ENCODE measurements at places on chromosomes 3 and 15.

GRCh38 chr3:4693620-4694019 lies 200.5 kb downstream of the ITPR1 start:
- DNase-seq: no peak

GRCh38 chr15:37086521-37086920 lies 13.8 kb downstream of the MEIS2 start:
- no peak for DNase-seq

GRCh38 chr3:119669906-119670570 lies 7.2 kb downstream of the COX17 start:
- DNase-seq: no peak

- peak; percentile 92 for DNase-seq
These were observed 28.4 kb downstream of the CRTC3 start for GRCh38 chr15:90558171-90558573.

DNA sequence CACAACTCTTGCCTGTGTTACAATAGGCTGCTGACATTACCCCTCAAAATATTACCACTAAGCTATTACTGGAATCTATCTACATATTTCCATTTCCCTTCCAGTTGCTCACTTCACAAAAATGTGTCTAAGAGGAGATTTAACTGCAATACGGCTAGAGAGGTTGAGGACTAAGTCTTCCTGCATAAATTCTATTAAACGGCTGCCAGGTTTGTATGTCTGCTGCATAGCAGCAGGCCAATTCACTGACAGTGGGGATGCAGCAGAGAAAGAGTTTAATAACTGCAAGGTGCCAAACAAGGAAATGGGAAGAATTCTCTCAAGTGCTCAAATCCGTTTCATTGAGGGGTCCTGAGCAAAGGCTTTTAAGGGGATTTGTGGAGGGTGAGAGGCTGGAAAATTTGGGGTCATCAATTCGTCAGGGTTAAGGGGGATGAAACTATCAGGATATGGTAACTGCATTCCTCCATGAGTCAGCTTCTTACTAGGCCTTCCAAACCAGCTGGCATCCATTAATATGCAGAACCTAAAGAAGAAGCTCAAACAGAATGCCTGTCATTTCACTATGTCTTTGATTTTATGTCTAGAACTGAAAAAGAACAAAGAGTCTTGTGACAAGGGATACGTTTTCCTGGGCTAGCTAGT lies 675.6 kb downstream of the TBL1XR1 start:
- no peak for DNase-seq

DNA sequence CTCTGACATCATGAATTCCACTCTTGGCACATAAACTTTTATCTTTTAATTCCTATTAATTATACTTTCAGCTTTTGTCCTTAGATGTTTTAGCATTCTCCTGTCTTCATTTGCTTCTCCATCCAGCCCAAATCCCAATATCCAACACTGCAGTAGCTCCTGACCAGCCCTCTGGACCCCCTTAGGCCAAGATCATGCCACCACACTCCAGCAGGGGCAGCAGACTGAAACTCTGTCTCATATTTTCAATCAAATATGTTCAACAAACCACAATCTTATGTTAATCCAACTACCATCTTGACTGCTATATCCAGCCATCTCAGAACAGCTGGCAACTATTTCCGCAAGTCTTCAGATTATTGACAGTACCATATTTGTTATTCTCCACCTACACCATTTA lies 315.8 kb upstream of the ROBO2 start:
- DNase-seq: no peak

- no peak for DNase-seq
These were observed 199.5 kb upstream of the TBL1XR1 start for GRCh38 chr3:177396733-177397132.

- DNase-seq: no peak
These were observed 45.2 kb downstream of the GASK1A start for GRCh38 chr3:43024181-43024885.

GRCh38 chr3:94413336-94414108 lies 350.7 kb downstream of the NSUN3 start:
- no peak for DNase-seq

- peak; percentile 82 for DNase-seq
These were observed 18.0 kb upstream of the RYR3 start for GRCh38 chr15:33292717-33293307.

DNA sequence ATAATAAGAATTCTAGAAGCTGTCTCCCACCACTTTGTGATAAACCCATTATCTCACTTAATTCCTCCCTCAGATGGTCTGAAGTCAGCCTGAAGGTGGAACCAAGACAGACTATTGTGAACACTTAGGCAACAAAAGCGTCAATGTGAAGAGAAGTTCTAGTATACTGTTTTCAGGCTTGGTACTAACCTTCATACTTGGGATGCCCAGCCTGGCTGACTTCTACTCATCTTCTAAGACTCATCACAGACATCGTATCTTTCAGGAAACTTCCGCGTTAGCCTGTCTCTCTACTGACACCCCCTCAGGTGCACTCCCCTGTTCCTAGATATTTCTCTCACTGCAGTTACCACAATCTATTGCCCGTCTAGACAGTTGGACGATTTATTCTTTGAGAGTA lies 201.2 kb downstream of the SATB1 start:
- DNase-seq: no peak

DNA sequence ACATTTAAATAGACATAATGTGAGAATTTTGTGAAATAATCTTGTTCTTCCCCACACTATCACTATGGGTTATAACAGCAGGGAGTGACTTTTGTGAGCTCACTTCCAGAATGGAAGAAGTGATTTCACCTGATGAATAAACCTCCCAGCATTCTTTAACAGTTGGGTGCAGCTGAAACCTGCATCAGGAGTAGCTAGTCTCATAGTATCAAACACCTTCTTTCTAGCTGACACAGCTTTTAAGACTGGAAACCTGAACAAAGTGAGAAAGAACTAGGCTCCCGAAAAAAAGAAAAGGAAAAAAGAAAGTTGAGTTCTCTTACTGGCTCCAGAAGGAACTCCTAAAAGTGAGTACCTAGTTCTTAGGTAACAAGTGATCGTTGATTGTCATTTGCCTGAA lies 61.1 kb upstream of the UNC13C start:
- DNase-seq: no peak

GRCh38 chr3:13145826-13146642 lies 72.8 kb upstream of the IQSEC1 start:
- DNase-seq: no peak

GRCh38 chr3:178203650-178204049 lies 332.6 kb upstream of the KCNMB2 start:
- no peak for DNase-seq

DNA sequence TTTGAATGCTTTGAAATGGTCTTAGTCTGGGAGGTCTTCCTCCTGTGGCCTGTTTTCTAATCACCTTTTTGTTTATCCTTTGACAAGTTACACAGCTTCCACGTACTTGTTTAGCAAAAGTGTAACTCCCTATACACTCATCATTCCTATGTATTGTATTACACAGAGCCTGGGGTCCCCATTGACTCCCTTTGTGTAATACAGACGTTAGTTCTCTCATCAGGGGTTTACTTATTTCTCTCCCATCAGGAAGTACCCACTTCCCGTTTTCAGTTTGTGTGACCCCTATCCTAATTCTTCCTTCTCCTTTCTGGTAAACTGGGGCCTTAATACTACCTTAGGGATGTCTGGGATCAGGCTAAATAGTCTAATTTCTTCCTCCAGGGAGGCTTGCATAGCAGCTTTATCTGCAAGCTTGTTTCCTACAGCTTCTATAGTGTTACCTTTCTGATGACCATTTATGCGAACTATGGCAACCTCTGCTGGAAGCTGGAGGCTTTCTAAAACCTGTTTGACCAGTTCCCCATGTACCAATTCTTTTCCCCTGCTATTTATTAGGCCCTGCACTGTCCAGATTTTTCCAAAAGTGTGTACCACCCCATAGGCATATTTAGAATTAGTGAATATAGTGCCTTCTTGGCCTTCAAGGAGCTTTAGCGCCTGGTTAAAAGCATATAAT lies 22.4 kb downstream of the ARL8B start:
- DNase-seq: peak; percentile 60

- no peak for DNase-seq
These were observed 212.2 kb upstream of the GPR149 start for GRCh38 chr3:154642145-154642544.

DNA sequence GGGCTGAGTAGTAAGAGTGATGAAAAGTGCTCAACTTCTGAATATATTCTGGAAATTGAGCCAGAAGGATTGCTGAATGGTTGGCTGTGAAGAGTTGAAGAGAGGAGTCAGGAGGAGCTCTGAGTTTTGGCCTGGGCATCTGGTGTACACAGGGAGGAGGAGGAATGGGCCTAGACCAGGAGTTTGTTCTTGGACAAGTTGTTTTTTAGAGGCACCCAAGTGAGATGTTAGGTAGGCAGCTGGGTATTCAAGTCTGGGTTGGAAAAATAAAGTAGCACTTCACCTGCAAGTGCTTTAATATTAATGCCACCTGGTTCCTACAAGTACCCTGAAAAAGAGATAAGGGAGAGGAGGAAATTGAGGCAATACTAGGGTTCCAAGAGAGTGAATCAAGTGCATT lies 14.7 kb downstream of the BSN start:
- no peak for DNase-seq

- DNase-seq: no peak
These were observed 629.1 kb downstream of the MECOM start for GRCh38 chr3:169034401-169034800.

DNA sequence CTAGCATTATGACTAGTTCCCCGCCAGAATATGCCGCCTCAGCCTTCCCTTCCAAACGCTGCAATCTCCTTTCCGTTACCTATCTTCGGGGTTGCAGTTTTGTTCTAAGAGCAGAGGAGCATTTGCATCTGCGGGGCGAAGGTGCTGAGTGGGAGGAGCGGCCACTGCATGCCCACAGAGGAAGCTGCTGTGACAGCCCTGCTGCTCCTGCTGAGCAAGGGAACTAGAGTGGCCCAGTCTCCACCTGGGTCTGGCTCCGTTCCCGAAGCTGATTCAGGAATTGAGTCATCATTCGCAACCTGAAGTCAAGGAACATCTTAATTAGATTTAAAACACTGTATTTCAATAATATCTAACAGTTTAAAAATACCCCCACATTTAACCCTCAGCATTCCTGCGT lies 98.2 kb upstream of the TJP1 start:
- no peak for DNase-seq

DNA sequence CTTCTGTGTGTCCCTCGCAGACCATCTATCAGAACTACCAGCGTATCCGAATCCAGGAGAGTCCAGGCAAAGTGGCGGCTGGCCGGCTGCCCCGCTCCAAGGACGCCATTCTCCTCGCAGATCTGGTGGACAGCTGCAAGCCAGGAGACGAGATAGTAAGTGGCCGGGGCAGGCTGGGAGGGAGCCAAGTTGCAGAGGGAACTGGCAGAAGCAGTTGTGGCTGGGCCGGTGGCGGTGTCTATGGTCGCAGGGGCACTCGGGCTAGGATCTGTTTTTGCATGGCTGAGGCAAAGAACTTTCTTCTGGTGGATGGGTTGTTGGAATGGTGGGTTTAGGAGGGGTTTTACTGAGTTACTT lies 10.1 kb downstream of the MCM2 start:
- DNase-seq: no peak

DNA sequence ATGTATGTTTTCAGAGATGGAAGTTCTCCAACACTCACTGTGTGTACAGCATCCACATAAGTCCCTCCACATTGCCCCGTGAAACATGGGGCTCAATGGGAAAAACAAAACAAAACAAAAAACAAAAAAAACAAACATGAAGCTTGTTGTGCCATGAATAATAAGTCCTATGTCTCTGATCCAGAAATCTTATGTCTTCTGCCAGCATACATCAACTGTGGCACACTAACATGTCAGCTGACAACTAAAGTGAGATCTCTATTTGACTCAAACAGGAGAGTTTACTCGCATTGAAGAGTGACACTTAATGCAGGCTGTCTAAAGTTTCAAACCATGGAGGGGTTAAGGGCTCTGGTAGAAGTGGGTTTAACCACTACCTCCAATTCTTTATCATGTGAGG lies 180.2 kb upstream of the ROBO1 start:
- DNase-seq: no peak

- DNase-seq: no peak
These were observed 82.5 kb downstream of the RFTN1 start for GRCh38 chr3:16430717-16431630.

- DNase-seq: no peak
These were observed 29.9 kb downstream of the MBNL1 start for GRCh38 chr3:152298393-152299248.

- DNase-seq: no peak
These were observed 132.6 kb upstream of the NR2E3 start for GRCh38 chr15:71677766-71678165.

DNA sequence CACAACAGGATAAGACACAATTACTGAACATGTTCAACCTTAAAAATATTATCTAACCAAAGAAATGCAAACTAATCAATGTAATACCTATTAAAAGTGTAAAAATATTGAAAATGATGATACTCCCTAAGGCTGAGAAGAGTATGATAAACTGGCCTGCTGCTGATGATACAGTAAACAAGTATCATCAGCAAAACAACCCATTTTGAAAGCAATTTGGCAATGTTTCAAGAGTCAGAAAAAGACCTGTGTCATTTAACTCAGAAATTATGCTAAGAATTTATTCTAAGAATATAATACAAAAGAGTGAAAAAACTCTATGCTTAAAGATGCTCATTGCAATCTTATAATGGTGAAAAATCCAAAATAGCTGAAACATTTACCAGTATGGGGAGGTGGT lies 22.1 kb downstream of the CCDC191 start:
- no peak for DNase-seq

- no peak for DNase-seq
These were observed 35.9 kb downstream of the ACAN start for GRCh38 chr15:88839146-88839545.

- no peak for DNase-seq
These were observed 38.9 kb upstream of the MYZAP start for GRCh38 chr15:57552678-57553334.

DNA sequence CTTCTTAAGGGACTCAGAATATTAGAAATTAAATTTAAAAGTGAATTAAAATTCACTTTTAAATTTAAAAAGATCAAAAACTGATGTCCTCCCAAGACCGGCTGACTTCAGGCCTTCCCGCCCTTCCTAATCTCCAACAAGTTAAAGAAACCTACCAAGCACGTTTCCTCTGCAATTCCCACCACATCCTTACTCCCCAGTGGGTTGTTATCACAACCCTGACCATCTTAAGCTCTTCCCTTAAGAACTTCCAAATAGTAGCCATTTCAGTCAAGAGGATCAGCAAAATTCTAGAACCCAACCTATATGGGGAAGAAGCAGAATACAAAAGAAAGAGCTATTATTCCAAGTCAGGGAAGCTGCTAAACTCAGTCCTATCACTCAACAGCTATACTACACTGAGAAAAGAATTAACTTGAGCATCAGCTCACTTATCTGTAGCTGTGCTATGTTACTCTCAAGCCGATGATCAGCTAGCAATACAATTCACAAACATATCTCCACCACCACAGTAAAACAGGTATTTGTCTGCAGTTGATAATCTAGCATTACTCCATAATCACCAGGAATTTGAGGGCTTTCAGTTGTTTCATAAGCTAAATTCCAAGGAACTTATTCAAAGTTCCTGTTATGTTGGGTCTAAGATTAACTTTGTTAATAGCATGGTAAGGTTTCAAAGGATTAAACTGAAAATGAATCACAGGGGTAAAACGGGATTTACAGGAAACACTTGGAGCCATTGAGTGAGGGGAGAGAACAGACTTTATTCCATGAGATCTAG lies 14.3 kb downstream of the ABCC5 start:
- DNase-seq: no peak
